ENCODE measurements at places on chromosomes 16 and 17.

- DNase-seq = peak; percentile 80
These were observed 28.2 kb downstream of the SLC39A11 start for GRCh38 chr17:73064084-73064938.

- DNase-seq = no peak
These were observed 271.4 kb downstream of the IRX3 start for GRCh38 chr16:54015147-54015546.

DNA sequence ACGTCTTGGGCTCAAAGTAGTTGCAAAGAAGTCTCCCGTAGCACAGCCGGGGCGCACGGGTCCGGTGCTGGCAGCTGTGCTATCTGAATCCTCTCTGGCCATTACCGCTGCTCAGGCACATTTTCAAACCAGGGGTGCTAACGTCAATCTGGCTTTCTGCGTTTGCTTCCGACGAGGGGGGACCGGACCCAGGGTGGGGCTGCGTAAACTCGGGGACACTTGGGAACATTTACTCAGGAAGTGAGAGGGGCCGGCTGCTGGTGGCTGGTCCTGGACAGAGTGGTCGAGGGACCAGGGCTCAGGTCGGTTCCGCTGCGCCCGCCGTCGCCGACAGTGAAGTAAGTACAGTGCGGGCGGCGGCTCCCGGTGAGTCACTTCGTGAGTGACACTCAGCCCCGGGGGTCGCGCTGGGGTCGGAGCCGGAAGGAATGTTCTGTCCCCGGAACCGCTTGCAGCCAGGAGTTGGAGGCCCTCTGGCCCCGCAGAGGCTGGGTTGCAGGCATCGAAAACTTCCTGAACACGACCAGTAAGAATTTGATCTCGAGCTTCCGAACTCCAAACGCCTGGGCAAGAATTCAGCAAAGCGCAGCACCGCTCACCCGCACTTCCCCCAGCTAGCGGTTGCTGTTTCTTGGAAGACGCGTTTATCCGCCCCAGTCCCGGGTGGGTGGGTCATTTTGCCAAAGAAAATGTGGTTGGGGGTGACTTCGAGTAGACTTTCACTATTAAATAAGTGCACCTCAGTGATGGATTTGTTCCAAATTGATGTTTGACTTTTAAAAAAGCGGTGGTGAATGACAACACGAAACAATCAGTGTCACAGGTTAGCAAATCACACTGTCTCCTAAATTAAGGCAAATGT, 1.4 kb upstream of the HS3ST3B1 start:
- DNase-seq = no peak

GRCh38 chr17:31390748-31391495, 553 bp upstream of the RAB11FIP4 start:
- DNase-seq = peak; percentile 87
